Activated CD4-positive, alpha-beta T cell treated with anti-CD3 and anti-CD28 coated beads, Interleukin-10, Interleukin-2, amounts not matched to agents 100 ng/mL and 50 ng/mL, durations not matched to agents 16 hours and 8 hours (primary cell): ENCODE measurements at places on chromosomes 13 and 19.
A peak's percentile ranks its signal among the peaks of the same experiment; 100 is the strongest.

DNA sequence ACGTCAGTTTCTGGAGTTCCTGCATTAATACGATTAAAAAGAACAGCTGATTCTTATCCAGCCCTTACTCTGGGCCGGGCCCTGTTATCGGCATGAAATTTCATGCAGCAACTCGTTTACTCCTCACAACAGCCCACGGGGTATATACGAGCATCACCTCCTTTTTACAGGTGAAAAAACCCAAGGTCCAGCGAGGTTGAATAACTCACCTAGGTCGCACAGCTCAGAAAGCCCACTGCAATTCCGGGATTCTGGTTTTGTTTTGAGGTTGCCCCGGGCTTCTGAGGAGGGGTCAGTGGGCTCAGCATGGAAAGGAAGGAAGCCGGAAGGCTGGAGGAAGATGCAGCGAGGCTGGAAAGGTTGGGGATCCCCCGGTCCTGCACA is 577 bp upstream of the ACP7 start:
- DNase-seq: no peak

- no peak for DNase-seq
These were observed 22.2 kb upstream of the PLPP2 start for GRCh38 chr19:313169-313987.

DNA sequence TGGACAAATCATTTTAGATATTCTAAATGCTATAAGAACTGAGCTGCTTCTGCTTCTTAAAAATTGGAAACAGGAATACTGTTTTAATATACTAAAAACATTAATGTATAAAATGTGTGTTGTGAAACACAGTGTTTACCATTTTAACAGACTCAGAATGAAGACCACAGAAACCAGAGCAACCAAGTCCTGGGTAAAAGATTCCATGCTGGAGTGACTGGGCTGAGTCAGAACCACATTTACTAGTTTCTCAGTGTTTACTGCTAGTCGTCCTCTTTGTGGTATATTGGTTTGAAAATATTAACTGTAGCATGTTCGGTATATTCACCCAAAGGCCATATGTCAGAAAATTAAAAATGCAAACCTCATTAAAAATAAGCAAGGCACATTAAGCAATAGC is 31.9 kb downstream of the ANKRD10 start:
- DNase-seq: peak; percentile 51

GRCh38 chr19:17419154-17419620 is 660 bp upstream of the MVB12A start:
- DNase-seq: no peak

DNA sequence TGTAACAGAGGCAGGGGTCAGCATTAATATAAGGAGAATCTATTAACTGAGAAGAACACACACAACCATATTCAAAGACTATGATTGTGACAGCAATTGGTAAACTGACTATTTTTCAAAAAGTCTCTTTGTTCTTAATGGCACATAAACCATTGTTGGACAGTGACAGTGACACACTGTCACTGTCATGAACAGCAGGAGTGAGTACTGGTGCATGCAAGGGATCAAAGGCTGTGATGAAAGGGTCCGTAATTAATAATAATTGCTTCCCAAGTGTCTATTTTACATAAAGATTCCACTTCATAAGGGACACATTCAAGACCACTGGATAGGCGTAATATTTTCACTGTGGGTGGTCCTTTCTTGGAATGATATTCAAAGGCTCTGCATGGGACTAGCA is 50.7 kb downstream of the LHFPL6 start:
- DNase-seq: no peak

DNA sequence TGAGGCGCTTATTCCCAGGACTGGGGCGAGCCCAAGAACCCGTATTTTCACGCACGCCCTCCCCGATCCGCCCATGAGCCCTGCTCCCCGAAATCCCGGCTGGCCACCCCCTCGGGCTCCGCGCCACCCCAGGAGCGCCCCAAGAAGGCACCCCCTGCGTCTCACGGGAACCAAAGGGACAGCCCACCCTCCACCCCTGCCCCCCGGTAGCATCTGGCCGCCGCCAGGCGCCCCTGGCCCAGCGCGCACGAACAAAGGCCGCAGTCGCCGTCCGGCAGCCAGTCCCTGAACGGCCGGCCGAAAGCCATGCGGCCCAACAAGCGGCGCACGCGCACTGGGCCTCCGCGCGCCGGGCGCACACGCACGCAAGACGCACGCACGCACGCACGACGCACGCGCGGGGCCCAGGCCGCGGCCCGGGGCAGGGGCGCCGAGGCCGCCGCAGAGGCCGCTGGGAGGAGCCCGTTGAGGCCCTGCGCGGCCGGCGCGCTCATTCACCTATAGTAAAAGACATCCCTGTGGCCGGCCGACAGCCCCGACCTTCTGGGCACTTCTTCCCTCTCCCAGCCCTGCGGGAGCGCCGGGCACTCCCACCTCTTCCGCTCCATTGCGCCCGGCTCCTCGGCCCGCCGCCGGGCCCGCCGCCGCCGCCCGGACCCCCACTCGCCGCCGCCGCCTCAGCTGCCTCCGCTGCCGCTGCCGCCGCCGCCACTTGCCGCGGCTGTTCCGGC is 476 bp downstream of the MBD3 start:
- peak; percentile 92 for DNase-seq

GRCh38 chr13:50392977-50393376 is 377.7 kb downstream of the KCNRG start:
- no peak for DNase-seq

GRCh38 chr19:7917267-7918061 is 2.7 kb upstream of the SNAPC2 start:
- peak; percentile 69 for DNase-seq

GRCh38 chr19:57267291-57267690 is 13.0 kb upstream of the ZNF460 start:
- DNase-seq: no peak

GRCh38 chr13:42378383-42378780 is 106.4 kb downstream of the AKAP11 start:
- peak; percentile 52 for DNase-seq
